ENCODE measurements at places on chromosomes 13 and 19. TPM values are rescaled to one million over a fixed set of nuclear protein-coding genes. Genes with fewer than 3 reads are reported as not detected.

- no peak for DNase-seq
- no peaks in the 10 kb centered on the region for H3K27me3 ChIP-seq
- H3K4me3 ChIP-seq, result no peak overlapping the region
- no peaks in the 10 kb centered on the region for H3K36me3 ChIP-seq
Observed at GRCh38 chr19:2464389-2464788, 7.6 kb upstream of the LMNB2 start.

DNA sequence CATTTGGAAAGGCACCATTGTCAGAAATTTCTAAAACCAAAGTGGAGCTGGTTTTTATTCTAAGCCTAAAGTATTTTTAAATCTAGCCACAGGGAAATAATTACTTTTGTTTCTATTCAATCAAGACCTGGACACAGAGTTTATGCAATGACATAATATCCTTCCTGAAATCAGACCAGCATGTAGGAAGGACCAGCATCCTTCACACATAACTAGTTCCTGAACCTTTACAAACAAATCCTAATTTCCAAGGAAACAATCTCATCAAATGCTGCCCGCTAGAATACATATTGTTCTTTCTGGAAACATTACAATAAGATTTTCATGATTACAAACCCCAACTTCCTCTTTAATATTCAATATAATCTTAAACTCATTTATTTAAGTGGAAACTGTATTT is 1.5 kb downstream of the STARD13 start:
- H3K36me3 ChIP-seq, result no peaks in the 10 kb centered on the region
- no peaks in the 10 kb centered on the region for H3K27me3 ChIP-seq
- no peak for DNase-seq
- H3K27ac ChIP-seq, result no peak overlapping the region
- peak overlapping the region; percentile 85 for H3K4me3 ChIP-seq

DNA sequence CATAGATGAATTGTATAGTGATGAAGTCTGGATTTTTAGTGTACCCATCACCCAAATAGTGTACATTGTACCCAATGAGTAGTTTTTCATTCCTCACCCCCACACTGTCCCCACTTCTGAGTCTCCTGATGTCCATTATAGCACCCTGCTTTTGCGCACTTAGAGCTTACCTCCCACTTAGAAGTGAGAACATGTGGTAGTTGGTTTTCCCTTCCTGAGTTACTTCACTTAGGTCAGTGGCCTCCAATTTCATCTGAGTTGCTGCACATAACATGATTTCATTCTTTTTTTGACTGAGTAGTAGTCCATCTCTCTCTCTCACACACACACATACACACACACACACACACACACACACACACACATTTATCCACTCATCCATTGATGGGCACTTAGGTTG is 43.2 kb upstream of the ALOX5AP start:
- H3K27ac ChIP-seq, result no peak overlapping the region
- H3K4me3 ChIP-seq, result no peak overlapping the region
- H3K4me1 ChIP-seq, result no peaks in the 10 kb centered on the region
- no peak for DNase-seq

The PRR19 gene
- not detected for polyA plus RNA-seq

- DNase-seq, result no peak
- no peaks in the 10 kb centered on the region for H3K36me3 ChIP-seq
- H3K4me1 ChIP-seq, result no peaks in the 10 kb centered on the region
- H3K27ac ChIP-seq, result no peak overlapping the region
Observed at GRCh38 chr19:19597809-19598306, 20.6 kb downstream of the PBX4 start.

The TTC9B gene
- polyA plus RNA-seq, result 0.26 TPM

DNA sequence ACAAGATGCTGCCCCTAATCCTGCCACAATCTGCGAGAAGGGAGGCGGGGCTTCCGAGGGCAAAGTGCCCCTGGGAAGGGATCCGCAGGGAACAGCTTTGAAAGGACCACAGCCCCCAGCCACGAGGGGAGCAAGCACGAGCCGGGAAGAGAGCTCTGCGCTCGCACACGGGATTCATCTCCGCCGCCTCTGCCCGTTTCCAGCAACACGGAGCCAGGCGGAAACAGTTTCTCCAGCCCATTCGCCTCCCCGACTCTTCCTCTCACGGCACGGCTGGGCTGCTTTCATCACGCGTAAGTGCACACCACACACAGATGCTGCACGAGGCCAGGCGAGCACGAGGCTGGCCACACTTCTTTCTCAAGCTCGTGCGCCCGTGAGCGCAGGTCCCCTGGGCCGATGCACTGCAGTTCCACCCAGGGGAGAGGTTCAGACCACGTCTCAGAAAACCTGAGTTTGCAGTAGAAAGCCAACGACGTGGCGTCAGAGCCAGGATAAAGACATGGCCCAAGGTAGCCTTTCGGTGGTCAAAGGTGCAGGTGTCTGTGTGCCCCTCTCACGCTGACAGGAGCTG is 33.6 kb downstream of the NAXD start:
- no peaks in the 10 kb centered on the region for H3K4me1 ChIP-seq
- no peaks in the 10 kb centered on the region for H3K36me3 ChIP-seq
- H3K27me3 ChIP-seq, result no peaks in the 10 kb centered on the region
- H3K27ac ChIP-seq, result no peak overlapping the region
